Activated naive CD8-positive, alpha-beta T cell treated with anti-CD3 and anti-CD28 coated beads for 36 hours (primary cell): ENCODE measurements at places on chromosomes 11 and 22. TPM values are rescaled to one million over a fixed set of nuclear protein-coding genes. Genes with fewer than 3 reads are reported as not detected.

DNA sequence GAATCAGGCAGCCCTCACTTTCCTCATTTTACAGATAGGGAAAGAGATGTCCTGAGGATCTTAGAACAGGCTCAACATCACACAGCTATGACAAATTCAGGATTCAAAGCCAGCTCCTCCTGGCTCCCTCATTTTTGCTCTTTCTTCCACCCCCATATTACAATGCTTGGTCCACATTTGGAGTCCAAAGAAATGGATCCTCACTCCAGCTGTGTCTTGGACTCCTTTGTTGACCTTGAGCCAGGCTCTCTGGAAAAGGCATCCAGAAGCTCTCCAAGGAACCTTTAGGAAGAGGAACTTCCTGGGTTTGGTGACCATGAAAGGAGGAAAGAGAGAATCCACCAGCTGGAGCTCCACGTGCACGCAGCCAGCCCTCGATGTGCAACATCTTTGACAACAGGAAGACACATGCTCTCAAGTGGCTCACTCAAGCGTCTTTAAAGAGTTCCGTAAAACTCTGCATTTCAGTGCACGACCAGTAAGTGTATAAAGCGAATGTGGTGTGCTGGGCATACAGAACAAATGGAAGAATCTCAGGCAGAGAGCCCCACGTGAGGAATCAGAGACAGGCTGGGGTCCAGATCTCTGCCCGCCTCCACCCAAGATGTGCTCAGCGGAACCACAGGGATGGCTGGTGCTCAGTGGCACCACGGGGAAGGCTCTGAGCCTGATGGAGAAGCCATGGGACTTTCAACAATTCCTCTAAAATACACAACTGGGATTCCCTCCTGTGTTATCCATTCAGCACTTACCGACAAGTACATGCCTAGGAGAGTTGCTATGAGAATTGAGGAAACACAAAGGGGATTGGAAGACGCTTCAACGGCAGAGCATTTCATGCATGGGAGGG is 48.4 kb downstream of the ISX start:
- DNase-seq, result no peak

DNA sequence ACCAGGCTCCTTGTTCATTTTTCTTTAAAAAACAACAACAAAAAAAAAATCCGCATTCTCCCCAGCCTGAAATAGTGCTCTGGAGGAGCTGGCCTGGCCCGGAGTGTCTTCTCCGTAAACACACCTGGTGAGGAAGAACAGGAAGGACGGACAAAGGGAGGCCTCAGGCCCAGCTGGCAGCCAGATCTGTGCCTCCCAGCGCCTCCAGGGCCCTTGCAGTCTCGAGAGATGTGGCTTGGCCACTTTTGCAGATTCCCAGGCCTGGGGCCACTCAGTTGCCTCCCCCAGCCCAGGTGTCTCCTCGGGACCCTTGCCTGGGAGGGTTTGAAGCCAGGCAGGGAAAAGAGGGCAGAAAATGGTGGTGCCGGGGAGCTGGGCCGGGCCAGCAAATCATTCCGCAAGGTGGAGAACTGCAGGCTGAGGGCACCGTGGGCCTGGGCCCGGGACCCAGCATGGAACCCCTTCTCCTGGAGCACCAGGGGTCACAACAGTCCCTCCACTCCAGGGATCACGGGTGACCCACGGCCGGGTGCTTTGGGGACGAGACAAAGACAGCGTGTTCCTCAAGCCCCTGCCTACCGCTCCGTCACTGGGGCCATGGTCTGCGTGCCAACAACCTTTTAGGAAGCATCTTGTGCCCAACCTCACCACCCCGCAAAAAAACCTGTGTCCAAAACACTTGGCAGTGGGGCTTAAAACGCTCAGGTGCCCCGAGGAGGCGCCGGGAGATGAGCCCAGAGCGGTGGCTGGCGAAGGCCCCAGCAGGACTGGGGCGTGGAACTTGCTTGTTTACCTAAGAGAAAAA is 67.1 kb upstream of the WNT7B start:
- DNase-seq, result no peak

GRCh38 chr22:26393929-26394328 is 35.1 kb upstream of the ASPHD2 start:
- no peak for DNase-seq

GRCh38 chr11:31690041-31690440 is 121.1 kb downstream of the PAX6 start:
- DNase-seq, result no peak

The TREH gene
- total RNA-seq, result not detected

The LINC01488 gene
- not detected for total RNA-seq

GRCh38 chr11:44805596-44805995 is 78.8 kb downstream of the TSPAN18 start:
- DNase-seq, result no peak

DNA sequence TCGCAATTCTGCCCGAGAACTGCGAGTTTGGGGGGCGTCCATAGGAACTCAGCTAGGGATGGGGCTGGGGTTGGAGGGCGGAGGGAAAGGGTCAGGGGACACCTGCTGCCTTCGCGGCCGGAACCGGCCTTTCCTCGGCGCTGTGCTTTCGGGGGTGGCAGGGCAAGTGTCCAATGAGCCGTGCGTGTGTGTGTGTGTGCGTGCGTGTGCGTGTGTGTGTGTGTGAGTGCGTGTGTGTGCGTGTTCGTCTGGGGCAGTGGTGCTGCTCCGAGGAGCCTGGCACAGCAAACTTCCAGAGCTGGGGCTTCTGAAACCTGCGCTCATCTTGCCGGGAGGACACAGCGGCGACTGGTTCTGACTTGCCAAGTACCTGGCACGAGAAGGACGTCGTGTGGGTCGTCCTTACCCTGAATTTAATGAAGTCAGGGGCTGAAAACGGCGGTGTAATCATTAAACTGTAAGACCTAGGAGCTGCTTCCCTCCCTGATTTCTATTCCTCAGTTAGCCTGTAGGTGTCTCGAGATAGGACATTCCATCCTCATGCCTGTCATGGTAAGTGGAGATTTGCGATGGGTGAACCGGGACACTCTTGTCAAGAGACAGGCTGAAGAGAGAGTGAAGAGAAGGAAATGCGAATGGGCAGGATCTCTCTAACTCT is 27.0 kb upstream of the AMOTL1 start:
- DNase-seq, result no peak

The TMEM151A gene
- not detected for total RNA-seq

DNA sequence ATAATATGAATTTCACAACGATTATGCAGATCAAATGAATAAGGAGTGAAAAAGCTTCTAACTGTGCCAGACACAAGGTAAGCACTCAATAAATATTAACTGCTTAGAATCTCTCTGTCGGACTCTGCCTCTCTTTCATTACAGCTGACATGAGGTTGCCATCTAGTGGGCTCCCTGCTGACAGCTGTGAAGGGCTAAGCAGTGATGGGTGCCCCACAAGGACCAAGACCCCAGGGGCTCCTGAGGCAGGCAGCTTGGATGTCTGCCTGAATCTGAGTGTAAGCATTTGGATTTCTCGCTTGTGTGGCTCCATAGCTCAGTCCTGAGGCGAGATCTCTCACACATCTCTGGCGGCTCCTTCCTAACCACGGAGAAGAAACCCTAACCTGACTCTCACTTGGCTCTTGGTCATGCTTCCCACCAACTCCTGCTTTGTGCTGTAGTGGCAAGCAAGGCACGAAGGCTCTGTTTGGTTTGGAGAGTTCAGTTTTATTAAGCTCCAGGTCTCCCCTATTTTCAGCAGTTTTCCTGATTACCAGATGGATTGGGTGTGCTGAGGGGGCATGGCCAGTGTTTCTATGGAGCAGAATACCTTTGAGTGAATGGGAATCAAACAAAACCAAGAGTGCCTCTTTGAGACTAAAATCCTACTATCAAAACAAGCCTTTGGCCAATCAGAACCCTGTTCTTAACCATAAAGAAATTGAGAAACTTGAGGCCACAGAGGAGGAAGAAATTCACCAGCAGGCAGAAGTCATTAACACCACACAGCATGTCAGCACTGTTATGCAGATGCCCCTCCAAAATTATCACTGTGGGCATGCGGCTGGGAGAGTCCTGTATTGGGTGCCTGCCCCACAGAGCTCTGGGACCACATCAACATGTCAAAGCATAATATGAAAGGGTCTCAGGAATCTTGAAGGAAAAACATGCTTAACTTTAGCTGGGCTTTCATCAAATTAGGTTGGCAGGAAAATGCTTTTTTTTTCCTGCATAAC is 152.8 kb upstream of the NTM start:
- no peak for DNase-seq

DNA sequence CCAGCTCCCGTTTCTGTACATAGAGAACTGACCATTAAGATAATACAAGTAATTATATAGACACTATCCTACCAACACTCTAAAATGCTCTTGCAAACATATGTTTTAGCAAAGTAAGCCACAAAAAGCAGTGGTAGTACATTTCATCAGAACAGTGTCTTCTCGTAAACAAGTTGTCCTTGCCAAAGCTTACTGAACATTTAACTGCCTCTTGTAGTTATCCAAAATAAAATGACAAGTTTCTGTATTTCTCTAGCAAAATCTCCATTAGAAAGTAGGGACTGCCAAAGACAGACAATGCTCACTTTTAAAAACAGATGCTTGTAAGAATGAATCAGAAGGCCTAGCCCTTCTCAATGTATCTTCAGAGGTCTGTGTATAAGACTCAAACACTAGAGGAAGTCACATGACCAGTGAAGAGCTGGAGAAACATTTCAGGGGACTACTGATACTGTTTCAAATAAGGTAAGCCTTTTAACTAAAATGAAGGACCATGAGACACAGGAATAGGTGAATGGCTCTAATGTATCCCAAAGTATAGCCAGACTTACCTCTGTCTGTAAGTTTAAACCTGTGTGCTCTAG is 7.8 kb upstream of the ZC3H12C start:
- DNase-seq, result no peak

The NCF4 gene
- total RNA-seq, result 2.5 TPM

The OR5L1 gene
- not detected for total RNA-seq

DNA sequence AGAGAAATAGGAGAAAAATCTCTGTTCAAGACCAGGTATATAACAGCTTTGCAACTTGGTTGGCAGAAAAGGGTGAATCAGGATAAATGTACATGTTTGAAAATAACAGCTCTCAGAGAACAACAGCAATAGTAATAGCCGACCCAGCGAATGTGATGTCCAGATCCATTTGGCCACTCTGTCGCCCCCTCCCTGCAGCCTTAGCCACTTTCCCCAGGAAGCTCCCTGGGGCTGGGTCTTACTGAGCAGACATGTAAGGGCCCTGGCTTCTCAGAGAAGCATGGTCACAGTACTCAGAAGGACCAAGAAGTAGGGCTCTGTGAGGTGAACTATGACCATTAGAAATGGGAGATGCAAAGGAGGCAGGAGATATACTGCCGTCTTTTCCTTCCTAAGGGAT is 154.1 kb upstream of the SNX19 start:
- no peak for DNase-seq

GRCh38 chr11:37666960-37667359 is 1068.9 kb upstream of the RAG2 start:
- DNase-seq, result no peak

The C22orf31 gene
- not detected for total RNA-seq

The FOLH1 gene
- not detected for total RNA-seq

DNA sequence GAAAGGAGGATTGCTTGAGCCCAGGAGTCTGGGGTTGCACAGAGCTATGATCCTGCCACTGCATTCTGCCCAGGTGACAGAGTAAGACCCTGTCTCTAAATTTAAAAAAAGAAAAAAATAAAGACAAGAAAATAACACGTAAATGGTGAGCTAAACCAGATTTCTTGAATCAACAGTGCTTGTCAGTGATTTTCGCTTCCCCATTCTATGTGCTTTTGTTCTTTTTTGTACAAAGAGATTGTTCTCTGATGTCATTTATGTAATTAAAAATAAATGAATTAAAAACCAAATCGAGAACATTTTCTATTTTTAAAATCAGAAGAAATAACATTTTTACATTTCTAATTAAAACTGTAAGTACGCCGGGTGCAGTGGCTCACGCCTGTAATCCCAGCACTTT is 19.8 kb upstream of the SLC29A2 start:
- no peak for DNase-seq

DNA sequence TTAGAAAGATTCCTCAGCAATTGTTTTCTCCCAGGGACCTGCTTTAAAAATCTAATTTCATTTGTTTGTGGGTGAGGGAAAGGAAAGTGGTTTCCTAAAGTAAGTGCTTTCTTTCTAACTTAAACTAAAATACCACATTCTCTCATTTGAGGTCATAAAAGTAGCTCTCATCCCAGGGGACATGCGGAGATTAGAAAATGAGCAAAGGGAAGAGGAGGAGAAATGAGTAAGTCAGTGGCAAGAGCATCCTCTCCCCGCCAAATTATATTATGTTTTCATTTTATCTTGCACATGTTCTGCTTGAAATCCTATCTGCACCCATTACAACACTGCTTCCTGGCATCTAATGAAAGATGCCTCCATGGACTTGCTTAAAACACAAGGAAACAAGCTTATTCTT is 191.4 kb downstream of the ARHGAP42 start:
- DNase-seq, result no peak

The NLRP10 gene
- not detected for total RNA-seq

The SERHL2 gene
- total RNA-seq, result 2.1 TPM
